Uterus (tissue), 4 donors: ENCODE measurements at places on chromosomes 7 and 10.

GRCh38 chr7:31028417-31028992 lies 23.6 kb upstream of the ADCYAP1R1 start:
- no peak for DNase-seq

DNA sequence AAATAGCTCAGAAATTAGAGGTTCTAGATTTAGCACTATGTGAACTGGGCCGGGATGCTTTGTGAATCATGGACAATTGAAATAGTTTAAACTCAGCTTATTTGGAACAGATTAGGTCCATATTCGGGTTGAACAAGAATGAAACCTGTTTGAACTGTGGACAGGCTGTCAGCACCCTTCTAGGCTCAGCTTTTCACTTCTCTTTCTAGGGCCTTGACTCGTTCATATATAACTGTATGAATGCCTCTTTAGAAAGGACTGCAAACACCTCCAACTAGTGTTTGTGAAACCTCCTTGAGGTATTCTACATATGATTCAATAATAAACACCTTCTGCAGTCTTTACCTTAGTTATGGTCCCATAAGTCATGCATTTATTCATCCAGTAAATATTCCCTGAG lies 115.6 kb downstream of the REEP3 start:
- no peak for DNase-seq

- no peak for DNase-seq
Measured at GRCh38 chr10:132948351-132948750, 6.0 kb upstream of the CFAP46 start.

- DNase-seq, result peak; percentile 74
Measured at GRCh38 chr7:139775829-139776266, 1.9 kb downstream of the HIPK2 start.

GRCh38 chr7:73726083-73726466 lies 6.6 kb upstream of the STX1A start:
- no peak for DNase-seq

GRCh38 chr7:45922810-45923209 lies 1.7 kb upstream of the IGFBP3 start:
- peak; percentile 29 for DNase-seq

- no peak for DNase-seq
Measured at GRCh38 chr10:28355376-28355775, 52.5 kb upstream of the MPP7 start.

DNA sequence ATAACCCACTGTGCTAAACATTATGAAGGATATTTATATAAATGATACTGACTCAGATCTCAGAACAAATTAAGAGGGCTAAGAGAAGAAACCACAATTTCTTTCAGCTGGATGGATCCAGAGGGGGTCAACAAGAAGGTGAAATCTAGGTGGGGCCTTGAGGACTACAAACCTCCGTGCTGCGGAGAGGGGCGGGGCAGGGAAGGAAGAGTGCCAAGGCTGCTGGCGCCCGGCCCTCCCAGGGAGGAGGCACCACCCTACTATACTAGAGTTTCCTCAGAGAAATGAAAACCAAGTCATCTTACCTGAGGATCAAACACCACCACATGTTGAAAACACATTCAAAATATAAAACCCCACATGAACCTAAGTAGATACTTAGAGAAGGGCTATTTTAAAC lies 29.3 kb upstream of the CRYGN start:
- DNase-seq, result no peak

DNA sequence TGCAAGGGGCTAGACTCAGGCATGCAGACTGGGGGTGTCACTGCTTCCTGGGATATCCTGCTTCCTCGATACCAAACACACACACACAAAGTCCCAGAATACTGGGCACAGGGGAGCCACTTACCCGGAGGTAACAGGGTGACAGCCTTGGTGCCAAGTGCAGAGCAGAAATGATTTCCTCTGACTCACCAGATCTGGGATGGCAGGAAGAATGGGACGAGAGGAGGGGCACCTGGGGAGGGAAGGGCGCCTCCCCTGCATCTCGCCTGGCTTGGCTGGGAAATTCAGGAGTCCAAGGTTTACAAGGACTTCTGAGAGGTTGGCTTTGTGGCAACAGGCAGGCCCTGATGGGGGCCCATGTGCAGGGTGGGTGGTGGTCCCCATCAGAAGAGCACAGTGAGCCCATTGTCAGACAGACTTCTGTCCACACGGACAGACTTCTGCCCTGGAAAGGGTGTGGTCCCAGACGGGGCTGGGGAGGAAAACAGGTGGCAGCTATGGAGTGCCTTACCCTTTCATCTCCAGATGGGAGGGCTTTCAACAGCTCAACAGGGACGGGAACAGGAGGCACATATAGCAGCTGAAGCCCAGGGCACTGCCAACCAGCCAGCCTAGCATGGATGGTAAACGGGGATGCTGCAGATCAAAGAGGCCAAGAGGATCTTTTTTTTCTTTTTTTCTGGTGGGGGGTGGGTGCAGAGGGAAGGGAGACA lies 9.7 kb upstream of the CCL24 start:
- DNase-seq, result no peak

GRCh38 chr7:138195151-138195571 lies 118.9 kb downstream of the AKR1D1 start:
- DNase-seq, result no peak

DNA sequence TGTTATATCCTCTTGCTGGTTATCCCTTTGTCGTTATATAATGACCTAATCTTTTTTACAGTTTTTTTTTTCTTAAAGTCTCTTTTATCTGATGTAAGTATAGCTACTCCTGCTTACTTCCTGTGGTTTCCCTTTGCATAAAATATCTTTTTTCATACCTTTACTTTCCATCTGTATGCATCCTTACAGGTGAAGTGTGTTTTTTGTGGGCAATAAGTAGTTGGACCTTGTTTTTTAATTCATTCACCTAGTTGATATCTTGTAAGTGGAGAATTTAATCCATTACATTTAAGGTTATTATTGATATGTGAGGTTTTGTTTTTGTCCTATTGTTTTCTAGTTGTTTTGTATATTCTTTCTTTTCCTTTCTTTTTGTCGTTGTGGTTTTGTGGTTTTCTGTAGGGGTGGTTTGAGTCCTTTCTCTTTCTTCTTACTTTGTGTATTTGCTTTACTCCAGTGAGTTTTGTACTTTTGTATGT lies 168.6 kb downstream of the MLLT10 start:
- no peak for DNase-seq

DNA sequence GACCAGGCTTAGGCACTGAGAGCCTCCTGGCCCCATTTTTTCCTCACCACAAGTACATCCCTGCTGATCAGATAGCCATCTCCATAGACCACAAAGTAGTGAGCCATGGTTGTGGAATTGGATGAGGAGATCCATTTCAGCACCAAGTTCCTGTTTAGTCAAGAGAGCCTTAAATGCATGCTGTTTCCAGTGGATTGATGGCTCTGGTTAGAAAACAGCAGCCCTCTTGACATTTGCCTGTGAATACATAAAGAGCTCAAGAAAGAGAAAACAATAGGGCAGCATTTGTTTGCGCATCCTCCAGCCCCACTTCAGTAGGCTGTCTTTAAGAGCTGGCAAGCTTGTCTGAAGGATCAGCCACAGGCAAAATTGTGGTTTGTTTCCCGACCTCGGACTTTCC lies 251.2 kb downstream of the POU6F2 start:
- DNase-seq, result no peak

GRCh38 chr10:60798031-60798430 lies 19.8 kb downstream of the CDK1 start:
- DNase-seq, result no peak

- no peak for DNase-seq
Measured at GRCh38 chr10:84895541-84895940, 567.2 kb downstream of the CCSER2 start.

GRCh38 chr7:156470399-156471320 lies 169.9 kb upstream of the RNF32 start:
- no peak for DNase-seq

DNA sequence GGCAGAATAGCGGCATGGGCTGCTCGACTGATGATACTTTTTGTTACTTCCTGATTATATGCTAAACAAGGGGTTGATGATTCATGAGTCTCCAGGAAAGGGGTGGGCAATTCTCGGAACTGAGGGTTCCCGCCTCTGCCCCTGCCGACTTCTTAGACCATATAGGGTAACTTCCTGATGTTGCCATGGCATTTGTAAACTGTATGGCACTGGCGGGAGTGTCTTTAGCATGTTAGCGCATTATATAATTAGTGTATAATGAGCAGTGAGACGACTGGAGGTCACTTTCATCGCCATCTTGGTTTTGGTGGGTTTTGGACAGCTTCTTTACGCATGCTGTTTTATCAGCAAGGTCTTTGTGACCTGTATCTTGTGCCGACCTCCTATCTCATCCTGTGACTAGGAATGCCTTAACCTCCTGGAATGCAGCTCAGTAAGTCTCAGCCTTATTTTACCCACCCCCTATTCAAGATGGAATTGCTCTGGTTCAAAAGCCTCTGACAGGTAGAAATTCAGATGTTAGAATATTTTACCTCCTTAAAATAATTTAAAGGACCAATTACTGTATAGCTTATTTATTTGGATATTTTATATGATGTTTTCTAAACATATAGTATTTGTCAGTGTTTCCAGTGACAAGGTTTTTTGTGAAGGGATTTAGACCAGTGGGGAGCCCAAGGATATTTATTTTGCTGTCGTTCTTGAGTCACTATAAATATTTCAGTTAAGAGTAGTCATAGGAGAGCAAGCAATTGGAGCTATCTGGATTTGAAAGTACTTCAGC lies 90.1 kb upstream of the PIK3CG start:
- no peak for DNase-seq

DNA sequence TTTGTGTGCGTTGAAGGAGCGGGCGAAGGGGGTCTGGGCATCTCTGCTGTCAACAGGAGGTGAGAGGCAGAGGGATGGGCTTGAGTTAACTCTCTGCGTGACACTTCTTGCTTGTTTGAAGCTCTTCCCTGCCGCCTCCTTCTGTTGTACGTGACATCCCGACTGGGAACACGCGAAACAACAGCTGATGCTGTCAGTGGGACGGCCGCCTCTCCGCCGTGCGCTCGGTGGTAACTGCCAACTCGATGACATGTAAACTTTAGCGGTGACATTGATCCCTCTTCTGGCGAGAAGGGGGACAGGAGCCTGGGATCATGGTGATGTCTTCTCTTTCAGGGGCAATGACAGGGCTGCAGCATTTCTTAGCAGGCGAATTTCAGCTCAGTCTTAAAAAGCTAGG lies 394.5 kb downstream of the TYW1 start:
- DNase-seq, result no peak

DNA sequence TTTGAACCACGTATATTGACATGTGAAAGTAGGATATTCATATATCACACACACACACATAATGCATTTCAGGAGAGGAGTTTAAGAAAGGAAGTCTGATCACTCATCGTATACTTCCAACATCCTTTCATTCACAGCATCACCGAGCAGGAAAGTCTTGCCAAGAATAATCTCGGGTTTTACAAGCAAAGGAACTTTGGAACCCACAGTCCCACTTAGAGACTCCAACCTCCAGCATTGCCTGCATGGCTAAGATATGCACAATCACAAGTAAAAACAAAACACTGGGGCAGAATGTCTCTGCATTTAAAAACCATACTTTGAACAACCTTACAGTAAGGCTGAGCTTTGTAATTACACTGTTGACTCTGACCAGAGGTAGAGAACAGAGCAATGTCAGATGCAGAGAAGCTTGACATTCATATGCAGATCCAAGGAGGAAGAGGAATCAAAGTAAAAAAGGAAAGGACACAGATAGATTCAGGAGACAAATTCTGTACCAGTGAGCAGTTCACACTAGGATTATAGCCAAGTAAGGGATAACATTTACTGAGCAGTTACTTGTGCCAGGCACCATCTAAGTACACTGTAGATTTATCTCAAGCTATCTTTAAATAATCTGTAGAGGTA lies 14.8 kb downstream of the THSD7A start:
- no peak for DNase-seq
